ENCODE measurements at places on chromosomes 6 and 20.

DNA sequence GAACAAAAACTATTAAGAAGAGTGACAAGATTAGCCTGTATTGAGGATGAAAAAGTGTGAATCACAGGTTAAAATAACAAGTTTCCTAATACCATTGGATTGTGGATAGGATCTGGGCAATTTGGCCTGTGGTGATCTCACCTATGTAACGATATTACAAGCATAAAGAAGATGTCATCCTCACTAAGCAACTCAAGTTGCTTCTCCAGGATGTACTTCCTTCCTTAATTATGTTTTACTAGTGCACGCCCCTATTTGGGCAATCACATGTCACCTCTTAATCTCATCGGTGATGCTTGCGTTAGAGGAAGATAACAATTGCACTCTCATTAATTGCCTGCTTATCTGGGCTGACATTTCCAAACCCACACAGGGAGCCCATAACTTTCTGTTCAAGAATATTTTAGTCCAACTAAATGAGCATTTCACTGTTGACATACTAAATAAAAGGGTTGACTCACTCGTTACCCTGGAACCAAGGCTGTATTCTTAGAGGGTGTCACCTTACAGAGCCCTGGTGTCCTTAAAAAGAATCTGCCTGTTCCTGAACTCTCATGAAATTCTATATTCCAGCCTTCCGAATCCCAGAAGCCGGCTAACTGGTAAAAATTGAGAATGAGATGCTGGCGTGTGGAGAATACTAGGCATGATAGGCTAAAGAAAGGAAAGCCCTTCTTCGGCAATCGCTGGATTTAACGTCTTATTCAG lies 88.2 kb upstream of the ATXN1 start:
- DNase-seq = no peak

DNA sequence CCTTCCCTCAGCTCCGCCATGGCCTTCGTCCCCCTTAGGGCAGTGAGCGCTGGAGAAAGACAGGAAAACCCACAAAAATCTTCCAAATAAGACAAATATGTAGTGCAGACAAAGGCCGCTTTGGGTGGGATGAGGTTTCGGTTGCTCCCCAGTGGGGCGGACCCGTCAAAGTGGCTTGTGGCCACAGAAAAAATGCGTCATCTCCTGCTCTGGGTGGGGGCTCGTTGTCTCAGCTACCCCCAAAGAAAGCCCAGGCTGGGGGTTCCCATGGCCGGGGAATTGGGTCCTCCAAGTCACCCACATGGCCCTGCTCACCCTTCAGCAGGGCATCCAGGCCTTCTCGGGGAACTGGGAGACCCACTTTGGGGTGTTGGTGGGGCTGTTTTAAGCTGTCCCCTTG lies 21.9 kb upstream of the SCUBE3 start:
- DNase-seq = no peak

GRCh38 chr6:41748102-41748477 lies 893 bp upstream of the PGC start:
- DNase-seq = no peak

GRCh38 chr20:2228926-2229325 lies 66.9 kb upstream of the TGM3 start:
- no peak for DNase-seq

GRCh38 chr6:112909781-112910180 lies 562.7 kb downstream of the RFPL4B start:
- DNase-seq = no peak

GRCh38 chr6:1908784-1909183 lies 299.1 kb downstream of the FOXC1 start:
- no peak for DNase-seq

Measured in NCI-H1105 (cell line).